ENCODE measurements at places on chromosomes 11 and 22.

DNA sequence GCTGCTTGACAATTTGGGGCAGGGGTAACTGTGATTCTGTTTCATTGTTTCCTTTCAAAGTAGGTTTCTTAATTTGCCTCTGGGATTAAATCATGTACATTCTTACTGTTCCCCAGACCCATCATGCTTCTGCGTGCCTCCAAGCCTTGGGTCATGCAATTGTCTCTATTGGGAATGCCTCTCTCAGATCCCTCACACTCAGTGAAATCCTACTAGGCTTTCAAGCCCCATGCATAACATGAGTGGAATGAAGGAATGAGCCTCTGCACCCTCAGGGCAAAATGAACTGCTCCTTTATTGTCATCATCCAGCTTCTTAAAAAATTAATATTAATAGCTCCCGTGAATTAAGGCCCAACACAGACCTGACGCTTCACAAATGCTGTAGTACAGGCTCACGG, 381.7 kb downstream of the TENM4 start:
- no peak for DNase-seq

- DNase-seq = no peak
Measured at GRCh38 chr22:50704510-50705218, 32.0 kb downstream of the SHANK3 start.

GRCh38 chr22:38230916-38231315, 29.1 kb downstream of the MAFF start:
- no peak for DNase-seq

GRCh38 chr22:37213941-37214730, 1.9 kb upstream of the SSTR3 start:
- DNase-seq = no peak

- DNase-seq = no peak
Measured at GRCh38 chr11:116168459-116168787, 604.4 kb downstream of the BUD13 start.

DNA sequence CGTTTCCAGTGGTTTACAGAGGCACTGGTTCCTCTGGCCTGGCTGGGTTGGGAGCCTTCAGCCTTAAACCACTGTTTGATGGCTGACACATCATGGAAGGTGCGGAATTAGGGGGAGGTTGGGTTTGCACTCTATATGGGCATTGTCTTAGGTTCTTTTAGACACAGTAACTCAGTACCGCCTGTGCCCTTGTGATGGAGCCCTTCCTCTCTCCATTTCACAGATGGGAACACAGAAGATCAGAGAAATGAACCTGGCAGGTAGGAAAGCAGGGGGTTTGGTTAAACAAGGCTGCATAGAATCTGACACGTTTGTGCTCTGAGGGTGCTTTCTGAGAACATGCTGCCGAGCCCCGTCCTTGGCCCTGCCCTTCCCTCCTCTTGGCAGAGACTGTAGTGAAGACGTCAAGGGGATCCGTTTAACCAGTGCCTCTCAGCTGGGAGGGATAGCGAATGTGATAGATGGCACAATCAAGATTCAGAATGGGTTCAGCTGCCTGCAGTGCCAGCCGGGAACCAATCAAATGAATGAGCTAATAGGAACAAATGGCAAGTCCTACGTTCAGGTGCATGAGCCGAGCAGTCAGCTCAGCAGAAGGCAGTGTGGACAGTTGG, 228.6 kb downstream of the TBC1D22A start:
- DNase-seq = no peak

- no peak for DNase-seq
Measured at GRCh38 chr22:47608421-47608820, 846.0 kb downstream of the TBC1D22A start.

- no peak for DNase-seq
Measured at GRCh38 chr22:17990147-17990546, 34.2 kb downstream of the MICAL3 start.

DNA sequence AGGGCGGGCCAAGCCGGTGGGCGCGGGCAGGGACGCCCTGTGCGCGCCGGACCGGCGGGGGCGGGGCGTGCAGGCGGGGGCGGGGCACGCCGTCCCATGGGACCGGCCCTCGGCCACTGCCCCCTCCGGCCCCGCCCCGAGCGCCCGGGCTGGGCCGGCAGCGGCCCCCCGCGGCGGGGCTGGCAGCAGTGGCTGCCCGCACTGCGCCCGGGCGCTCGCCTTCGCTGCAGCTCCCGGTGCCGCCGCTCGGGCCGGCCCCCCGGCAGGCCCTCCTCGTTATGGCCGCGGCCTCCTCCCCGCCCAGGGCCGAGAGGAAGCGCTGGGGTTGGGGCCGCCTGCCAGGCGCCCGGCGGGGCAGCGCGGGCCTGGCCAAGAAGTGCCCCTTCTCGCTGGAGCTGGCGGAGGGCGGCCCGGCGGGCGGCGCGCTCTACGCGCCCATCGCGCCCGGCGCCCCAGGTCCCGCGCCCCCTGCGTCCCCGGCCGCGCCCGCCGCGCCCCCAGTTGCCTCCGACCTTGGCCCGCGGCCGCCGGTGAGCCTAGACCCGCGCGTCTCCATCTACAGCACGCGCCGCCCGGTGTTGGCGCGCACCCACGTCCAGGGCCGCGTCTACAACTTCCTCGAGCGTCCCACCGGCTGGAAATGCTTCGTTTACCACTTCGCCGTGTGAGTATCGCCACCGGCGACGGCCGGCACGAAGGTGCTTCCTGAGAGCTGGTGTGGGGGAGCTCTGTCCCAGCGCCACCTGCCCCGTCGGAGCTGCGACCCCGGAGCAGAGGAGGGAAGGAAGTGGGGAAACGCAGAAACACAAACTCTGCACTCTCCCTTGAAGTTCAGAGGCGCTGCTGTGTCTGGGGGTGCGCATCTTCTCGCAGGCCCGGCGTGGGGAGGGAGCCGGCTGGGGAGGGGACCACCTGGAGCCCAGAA, at the start of gene KCNQ1:
Gene KCNQ1 (plus strand): TSS at position 188 of the 925 bp plus-strand sequence. CDS start 91 bp downstream, at position 279.
- peak; percentile 24 for DNase-seq

DNA sequence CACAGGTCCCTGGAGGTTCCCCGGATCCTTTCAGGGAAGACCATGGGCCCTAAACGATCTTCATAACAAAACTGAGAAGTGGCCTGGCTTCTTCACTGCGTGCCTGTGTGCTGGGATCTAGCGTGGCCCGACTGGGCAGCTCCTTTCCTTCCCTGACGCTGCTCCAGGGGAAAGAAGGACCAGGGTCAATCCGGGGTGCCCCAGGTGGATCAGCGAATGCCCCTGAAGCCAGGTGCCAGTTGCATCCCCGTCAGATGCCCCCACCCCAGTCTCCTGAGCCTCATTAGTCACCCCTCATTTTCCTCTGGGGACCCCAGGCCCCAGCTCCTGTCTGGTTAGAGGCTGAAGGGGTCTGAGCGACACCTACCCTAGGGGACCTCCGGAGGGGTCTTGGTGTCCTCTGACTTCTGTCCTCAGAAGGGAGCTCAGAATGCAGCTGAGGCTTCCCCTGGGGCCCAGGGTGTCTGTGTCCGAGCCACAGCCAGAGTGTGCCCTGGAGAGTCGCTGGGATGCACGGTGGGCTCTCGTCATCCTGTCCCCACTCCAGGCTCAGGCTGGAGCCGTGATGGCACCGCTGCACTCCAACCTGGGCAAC, 18.7 kb upstream of the MUC6 start:
- no peak for DNase-seq

- DNase-seq = no peak
Measured at GRCh38 chr11:97269527-97269926, 879.7 kb downstream of the JRKL start.
